ENCODE measurements at places on chromosomes 13 and 19. TPM values are rescaled to one million over a fixed set of nuclear protein-coding genes. Genes with fewer than 3 reads are reported as not detected.

GRCh38 chr13:42149136-42149535 lies 100.7 kb downstream of the DGKH start:
- no peak for DNase-seq

DNA sequence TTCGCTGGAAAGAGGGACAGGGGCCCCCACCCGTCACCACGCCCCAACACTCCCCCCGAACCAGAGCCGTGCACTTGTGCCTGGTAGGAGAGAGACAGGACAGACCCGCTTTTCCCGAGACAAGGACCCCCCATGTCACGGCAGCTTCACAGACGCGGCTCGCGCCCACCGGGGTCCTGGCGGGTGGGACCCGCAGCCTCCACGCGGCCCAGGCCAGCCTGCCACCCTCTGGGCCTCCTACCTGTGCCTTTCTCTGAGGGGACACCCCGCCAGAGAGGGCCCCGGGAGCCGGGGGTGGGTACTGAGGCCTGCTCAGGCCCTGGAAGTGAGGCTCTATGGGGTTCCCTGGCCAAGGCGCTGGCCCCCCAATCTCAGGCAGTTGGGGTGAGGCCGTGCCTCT lies 4.0 kb upstream of the MISP start:
- DNase-seq = no peak

- DNase-seq = no peak
Measured at GRCh38 chr19:3981373-3981735, 3.9 kb downstream of the EEF2 start.

DNA sequence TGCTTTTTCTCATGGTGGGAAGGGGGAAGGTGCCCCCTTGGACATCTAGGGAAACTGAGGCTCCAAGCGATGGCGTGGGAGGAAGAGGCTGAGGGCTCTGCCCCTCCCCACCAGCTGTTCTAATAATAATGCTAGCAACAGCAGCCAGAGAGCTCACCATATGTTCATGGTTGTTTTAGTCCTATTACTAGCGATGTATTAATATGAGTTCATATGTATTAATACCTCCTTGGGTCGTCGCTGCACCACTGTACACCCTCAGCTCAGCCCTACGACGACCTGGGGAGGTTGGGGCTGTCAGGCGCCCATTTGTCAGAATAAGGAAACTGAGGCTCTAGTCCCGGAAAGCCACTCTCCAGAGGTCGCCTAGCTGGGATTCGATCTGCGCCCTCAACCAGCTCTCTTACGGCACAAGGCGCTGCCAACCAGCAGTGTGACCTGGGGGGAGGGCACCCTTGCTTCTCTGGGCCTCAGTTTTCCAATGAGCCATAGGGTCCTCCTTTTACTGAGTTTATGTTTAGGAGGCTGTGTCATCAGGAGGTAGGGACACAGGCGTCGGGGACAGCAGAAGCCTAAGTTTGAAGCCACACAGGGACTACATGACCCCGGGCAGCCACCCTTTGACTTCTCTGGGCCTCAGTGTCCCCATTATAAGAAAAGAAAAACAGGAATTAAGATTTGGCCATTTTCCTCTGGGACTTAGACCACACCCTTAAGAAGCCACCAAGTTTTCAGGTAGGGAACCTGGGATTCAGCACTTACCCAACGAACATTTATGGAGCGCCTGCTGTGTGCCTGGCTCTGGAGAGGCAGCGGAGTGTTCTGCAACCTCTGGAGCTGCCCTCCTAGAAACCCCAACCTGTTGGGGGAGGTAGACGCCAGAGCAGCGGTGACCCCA lies 664 bp downstream of the MAST3 start:
- DNase-seq = no peak

- no peak for DNase-seq
Measured at GRCh38 chr19:38792250-38793111, 3.5 kb downstream of the LGALS7B start.

DNA sequence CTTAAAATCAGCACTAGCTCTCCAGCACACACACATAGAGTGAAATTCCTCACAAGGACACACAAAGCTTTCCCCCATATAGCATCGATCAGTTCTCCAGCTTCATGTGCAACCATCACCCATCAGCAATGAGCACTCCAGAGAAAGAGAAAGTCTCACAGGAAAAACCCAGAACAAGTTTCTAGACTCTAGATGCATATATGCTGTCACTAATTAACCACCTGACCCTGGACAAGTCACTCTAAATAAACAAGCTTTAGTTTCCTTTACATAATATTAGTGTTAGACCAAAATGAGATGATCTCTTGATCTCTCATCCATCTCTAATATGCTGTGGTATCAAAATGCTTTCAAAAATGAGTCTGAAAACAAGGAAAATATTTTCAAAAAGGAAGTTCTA lies 81.2 kb downstream of the TBC1D4 start:
- DNase-seq = no peak

DNA sequence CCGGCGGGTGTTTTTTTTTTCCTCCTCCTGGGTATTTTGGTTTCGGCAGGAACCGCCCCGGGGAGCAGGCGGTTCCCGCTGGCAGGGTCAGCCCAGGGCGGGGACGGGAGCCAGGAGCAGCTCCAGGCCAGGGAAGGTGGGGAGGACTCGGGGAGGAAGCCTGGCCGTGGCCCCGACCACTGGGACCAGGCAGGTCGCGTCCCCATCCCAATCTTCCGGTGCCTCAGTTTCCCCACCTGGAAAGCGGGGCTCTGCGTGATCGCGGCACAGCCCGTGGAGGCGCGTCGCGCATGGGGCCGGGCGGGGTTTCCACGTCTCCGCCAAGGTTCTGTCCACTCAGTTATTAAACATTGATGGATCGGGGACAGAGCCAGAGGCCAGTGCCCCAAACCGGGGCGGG lies 34.8 kb downstream of the IL12RB1 start:
- DNase-seq = no peak

GRCh38 chr13:110815471-110816204 lies 99.2 kb downstream of the ANKRD10 start:
- DNase-seq = no peak

DNA sequence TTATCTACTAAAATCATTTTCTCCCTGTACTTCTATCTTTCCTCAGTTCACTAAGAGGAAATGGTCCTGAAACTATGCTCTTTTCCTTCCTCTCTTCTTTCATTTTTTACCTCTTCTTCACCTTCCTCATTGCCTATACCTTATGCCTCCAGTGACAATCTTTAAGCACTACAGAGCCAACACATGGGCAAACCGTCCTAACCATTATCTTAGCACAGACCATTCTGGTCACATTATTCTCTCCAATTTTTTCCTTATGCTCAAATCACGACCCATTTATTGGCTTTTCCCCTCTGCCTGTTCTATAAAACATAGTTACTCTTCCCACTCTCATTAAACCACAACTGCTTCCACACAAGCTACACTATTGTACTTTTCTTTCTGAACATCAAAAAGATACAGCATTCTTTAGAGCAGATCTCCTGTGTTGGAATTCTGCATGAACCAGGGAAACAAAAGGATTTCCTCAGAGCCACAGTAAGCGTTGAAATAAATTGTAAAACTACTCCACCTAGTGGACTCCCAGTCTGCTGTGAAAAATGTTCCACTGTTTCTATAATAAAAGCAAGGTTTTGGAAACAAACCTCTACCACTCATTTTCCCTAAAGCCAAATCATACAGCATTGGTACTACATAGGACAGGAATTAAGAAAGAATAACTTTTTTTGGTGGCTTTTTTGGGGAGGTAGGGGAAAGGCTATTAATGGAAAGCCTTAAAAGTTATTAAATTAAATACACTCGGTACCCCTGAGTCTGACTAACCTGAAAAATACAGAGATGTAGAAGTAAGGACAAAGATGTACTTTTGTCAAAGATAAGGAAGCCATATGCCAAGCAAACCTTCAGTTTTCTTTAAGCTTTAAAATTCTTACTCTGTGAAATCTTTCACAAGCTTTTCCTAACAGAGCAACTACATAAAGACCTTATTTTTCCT lies 19.5 kb downstream of the NUFIP1 start:
- DNase-seq = peak; percentile 62

CAPNS1 gene
- total RNA-seq = 543 TPM

SLC39A3 gene
- total RNA-seq = 55.1 TPM

PRTN3 gene
- total RNA-seq = not detected

ZNF540 gene
- 0.96 TPM for total RNA-seq

SELENOV gene
- total RNA-seq = not detected

DNASE2 gene
- total RNA-seq = 36.1 TPM

Measured in RPMI7951 (cell line).